ENCODE measurements at places on chromosomes 4 and X.

GRCh38 chr4:141826260-141826659 lies 189.9 kb downstream of the IL15 start:
- no peak for DNase-seq

DNA sequence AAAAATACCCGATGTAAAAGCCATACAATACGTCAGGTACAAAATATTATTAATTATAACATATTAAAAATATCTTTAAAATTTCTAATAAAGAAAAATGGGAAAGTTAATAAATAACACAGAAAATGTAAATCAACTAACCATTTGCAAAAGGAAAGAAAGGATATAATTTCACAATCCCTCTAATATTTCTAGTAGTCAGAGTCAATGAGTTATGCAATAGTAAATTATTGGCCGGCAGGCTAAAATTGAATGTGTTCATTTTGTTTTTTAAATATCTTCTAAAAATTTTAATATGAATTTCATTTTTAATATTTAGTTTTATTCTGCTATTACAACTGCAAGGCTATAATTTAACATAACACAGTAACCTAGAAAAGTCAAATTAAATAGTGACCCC lies 155.7 kb downstream of the FBXW7 start:
- no peak for DNase-seq

GRCh38 chr4:93201471-93202096 lies 627.0 kb upstream of the ATOH1 start:
- no peak for DNase-seq

DNA sequence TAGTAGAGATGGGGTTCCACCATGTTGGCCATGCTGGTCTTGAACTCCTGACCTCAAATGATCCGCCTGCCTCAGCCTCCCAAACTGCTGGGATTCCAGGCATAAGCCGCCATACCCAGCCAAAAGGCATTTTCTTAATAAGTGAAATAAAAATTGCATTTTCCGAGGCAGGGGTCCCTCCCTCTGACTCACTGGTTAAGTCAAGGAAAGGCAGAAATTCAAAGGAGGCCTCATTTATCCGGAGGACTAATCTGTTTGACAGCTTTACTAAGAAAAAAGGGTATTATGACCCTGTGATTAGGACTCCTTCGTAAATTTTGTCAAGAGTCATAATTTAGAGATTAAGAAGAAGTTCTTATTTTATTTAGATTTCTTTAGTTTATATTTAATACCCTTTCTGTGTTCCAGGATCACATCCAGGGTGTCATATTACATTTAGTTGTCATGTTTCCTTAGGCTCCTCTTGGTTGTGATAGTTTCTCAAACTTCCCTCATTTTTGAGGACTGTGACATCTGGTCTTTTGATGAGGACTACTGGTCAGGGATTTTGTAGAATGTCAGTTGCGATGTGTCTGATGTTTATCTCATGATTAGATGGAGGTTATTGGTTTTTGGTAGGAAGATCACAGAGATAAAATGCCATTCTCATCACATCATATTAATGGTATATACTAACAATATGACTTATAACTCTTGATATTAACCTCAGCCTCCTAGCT lies 753.7 kb upstream of the AMOT start:
- DNase-seq, result no peak

- peak; percentile 29 for DNase-seq
Observed at GRCh38 chrX:47078129-47079043, at the start of gene RGN. Gene RGN, plus strand, starts transcription at chrX:47078443. Its CDS starts 2,702 bp downstream, at chrX:47081145.

DNA sequence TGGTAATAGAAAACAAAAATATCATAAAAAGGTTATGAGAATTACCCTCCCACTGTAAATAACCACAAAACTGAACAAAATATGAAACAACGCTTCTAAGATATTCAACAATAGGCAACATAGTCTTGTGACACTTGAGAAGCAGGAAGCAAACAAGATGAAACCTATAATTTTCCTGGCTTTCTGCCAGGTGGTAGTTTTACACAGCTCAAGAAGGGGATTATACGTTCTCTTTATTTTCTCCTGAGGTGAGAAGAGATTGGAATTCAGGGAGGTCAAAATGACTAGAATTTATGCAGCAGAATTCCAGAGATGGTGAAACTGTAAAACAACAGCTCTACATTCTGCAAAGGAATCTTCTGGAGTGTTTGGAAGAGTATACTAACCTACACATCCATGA lies 186.0 kb downstream of the HHIP start:
- no peak for DNase-seq

GRCh38 chr4:184167576-184167975 lies 50.1 kb downstream of the ENPP6 start:
- no peak for DNase-seq

Data from left cardiac atrium (tissue), 4 donors.